ENCODE measurements at places on chromosomes 3 and 15. TPM values are rescaled to one million over a fixed set of nuclear protein-coding genes. Genes with fewer than 3 reads are reported as not detected.

Gene DOCK3
- 0.44 TPM for total RNA-seq

Gene KIF15
- total RNA-seq, result not detected

Gene POU1F1
- total RNA-seq, result not detected

Gene CLRN1
- total RNA-seq, result not detected

Gene CYP1A1
- total RNA-seq, result 1.1 TPM

Gene HIGD2B
- not detected for total RNA-seq

Gene SEMA3B
- 9.0 TPM for total RNA-seq

Gene ATP13A5
- total RNA-seq, result not detected

Gene ZMYND10
- 1.5 TPM for total RNA-seq
